ENCODE measurements at places on chromosomes 6 and 20.

- DNase-seq, result no peak
Measured at GRCh38 chr6:131290955-131291354, 155.7 kb downstream of the AKAP7 start.

GRCh38 chr6:106820412-106820852, 154.1 kb downstream of the CD24 start:
- no peak for DNase-seq

DNA sequence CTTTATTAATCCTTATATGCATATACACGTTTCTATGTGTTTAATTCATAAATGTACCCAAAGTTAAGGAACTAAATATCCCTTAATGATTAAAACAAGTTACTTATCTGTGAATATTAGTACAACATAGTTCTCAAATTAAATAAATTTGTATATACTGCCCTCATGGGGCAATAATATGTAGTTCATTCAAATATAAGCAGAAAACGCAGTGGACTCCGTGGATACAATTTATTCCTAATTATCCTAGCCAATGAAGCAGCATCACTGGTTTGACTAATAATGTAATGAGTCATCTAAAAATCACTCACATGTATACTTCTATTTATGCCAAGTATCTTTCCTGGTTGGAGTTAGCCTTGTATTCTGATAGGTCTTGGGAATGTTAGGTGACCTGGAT, 111.6 kb downstream of the TBC1D32 start:
- no peak for DNase-seq

GRCh38 chr6:25042984-25043725, 107.4 kb upstream of the RIPOR2 start:
- DNase-seq, result no peak

DNA sequence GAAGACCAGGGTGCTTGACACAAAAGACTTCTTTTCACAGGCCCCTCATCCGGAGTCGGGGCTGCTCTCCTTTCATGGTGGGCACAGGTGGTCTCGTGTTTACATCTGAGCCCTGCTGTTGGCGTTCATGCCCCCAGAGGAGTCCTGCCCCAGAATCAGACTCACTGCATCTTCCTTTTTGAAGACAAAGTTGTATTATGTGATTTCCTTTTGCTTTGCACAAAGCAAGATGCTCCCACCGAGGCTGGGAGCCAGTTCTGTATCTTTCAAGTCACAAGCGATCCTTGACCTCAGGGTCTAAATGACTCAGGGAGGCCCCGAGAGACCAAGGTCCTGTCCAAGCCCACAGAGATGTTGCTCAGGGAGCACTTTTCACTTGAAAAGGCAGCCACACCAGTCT, 330.5 kb downstream of the THBS2 start:
- no peak for DNase-seq

All from uterus (tissue), 4 donors.